ENCODE measurements at places on chromosomes 2 and 18.

DNA sequence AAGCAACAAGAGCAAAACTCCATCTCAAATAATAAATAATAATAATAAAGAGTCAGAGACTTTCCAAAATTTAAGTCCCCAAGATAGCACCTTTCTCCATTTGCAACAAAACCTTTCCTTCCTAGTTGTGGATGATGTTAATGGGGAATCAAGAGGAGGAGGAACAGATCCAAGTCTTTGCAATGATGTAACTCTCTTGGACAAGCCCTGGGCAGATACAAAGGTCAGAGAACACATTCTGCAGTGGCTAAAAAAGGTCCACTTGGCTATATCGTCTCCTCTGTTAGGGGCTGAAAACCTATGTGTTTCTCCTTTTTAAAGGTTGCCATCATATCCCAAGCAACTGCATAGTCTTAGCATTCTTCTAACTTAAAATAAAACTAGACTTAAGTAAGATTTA, 151.1 kb downstream of the TMEM163 start:
- no peak for DNase-seq

- no peak for DNase-seq
Measured at GRCh38 chr2:47272031-47272864, 117.1 kb upstream of the STPG4 start.

DNA sequence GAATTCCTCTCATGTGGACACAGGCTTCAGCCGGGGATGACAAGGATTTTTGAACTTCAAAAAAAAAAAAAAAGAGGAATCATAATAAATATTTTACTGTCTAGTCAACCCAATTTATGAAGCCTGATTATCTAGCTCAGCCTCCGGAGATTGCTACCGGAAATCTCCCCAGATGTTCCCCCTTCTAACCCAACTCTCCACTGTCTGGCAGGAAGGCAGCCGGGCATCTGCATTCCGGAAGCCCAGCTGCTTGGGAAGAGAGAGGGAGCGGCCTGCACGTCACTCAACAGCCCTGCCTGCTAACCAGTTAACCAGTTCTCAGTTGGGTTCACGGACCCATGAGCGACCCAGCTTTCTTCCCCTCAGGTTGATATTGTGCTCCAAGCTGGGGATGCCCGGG, 87.2 kb upstream of the POU3F3 start:
- DNase-seq = no peak

DNA sequence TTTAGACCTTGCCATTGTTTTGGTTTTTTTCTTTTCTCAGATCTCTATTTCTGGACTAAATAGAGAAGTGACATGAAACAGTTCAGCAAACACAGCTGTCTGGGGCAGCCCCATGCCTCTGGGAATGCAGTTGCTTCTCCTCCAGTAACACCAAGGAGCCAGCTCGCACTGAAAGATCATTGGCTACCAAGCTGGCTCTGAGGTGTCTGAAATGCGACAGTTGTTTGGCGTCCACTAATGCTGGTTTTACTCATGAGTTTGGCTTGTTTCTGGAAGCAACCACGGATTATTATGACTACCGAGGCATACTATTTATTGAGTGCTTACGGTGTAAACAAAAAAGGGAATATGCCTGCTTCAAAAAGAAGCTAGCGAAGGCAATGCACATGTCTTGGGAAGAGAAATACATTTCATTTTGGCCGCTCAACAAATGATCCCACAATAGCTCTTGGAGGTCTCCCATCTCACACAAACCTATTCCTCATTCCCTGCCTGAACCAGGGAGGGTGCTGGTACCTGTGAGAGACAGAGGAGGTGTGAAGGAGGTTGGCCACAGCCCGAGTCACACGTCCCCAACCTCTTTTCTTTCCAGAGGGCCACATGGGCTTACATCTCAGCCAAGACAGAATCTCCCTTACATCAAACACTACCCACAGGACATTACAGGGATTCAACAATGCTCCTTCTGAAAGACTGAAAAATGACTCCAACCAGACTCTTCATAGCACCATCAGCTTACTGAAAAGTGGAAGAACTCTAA, 37.5 kb upstream of the NEB start:
- DNase-seq = peak; percentile 83

- peak; percentile 3 for DNase-seq
Measured at GRCh38 chr2:220628252-220628651, 943.9 kb downstream of the EPHA4 start.

- no peak for DNase-seq
Measured at GRCh38 chr2:119546447-119546767, 2.2 kb downstream of the CFAP221 start.

- DNase-seq = no peak
Measured at GRCh38 chr2:150413366-150413765, 74.1 kb downstream of the RND3 start.

- no peak for DNase-seq
Measured at GRCh38 chr2:101230541-101231001, 22.1 kb upstream of the CNOT11 start.

GRCh38 chr2:239376351-239376750, 24.5 kb downstream of the HDAC4 start:
- no peak for DNase-seq

GRCh38 chr2:240236217-240237111, 96.0 kb upstream of the OTOS start:
- DNase-seq = no peak

DNA sequence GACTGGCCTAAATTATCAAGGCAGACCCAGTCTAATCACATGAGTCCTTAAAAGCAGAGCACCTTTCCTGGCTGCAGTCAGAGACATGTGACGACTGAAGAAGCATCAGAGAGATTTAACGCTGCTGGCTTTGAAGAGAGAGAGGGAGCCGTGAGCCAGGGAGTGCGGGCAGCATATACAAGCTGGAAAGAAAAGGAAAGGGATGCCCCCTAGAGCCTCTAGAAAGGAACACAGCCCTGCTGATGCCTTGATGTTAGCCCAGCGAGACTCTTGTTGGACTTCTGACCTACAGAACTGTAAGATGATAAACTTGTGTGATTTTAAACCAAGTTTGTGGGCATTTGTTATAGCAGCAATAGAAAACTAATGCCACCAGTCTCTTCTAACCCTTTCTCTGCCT, 58.1 kb downstream of the HEATR5B start:
- DNase-seq = no peak
